ENCODE measurements at places on chromosomes 6 and 20.

DNA sequence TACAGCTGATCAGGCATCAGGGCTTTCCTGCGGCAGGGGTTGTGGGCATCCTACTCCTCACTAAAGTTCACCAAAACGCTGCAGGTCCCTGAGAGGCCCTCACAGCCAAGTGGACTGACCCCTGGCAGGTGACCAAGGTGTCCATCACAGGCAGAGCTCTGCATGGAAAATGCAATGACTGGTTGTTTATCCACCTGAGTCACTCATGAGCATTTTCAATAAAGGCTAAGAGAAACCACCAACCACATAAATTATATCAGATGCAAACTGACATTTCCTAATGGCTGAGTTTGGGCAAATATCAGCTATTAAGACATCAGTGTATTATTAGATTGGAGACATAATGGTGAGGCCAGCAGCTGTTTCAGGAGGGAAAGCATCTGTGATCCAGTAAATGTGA is 152.7 kb upstream of the SYNDIG1 start:
- no peak for DNase-seq

DNA sequence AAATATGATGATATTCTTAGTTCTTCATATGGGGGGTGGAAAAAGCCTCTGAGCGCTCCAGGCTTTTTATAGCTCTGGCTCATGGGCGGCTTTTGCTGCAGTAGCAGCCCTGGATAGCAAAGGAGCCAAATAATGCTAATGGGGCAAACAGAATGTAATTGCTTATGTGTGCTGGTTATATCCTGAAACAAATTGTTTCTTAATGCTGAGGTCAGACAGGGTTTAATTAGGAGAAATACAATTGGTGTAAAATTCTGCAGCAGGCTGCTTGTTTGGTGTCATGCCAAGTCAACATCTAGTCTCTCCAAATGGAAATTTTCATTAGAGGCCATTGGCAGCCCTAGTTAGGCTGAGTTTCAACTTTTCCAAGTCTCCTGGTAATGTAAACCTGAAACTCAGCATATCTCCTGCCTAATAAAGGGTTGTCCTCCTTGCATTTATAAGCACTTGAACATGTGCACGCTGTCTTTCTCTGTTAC is 530.1 kb upstream of the NOX3 start:
- no peak for DNase-seq

DNA sequence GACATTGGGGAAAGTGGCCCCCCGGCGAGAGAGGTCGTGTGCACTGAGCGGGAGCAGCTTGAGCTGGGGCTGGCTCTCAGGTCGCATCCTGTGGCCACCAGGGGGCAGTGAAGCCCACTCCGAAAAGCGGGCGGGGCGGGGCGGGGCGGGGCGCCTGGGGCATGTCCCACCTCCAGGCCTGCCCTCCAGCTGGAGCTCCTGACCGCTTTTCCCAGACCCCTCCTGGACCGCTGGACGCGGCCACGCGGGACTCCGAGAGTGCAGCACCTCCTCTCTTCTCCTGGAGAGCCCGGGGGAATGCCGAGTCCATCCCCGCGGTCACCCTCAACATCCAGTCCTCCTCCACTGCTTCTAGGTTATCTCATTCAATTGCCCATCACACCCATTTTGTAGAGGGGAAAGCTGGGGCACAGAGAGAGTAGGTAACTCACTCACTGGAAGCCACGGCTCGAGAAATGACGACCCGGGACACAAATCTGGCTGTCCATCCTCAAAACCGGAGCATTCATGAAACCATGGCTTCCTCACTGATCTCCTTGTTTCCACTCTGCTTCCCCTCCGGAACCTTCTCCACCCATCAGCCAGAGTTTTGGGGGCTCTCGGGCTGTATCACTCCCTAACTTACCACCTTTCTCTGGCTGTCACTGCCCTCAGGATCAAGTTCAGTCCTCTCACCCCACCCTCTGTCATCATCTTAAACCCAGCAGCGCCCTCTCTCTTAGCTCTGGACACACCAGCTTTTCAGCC is 24.1 kb downstream of the COX4I2 start:
- DNase-seq: peak; percentile 79

DNA sequence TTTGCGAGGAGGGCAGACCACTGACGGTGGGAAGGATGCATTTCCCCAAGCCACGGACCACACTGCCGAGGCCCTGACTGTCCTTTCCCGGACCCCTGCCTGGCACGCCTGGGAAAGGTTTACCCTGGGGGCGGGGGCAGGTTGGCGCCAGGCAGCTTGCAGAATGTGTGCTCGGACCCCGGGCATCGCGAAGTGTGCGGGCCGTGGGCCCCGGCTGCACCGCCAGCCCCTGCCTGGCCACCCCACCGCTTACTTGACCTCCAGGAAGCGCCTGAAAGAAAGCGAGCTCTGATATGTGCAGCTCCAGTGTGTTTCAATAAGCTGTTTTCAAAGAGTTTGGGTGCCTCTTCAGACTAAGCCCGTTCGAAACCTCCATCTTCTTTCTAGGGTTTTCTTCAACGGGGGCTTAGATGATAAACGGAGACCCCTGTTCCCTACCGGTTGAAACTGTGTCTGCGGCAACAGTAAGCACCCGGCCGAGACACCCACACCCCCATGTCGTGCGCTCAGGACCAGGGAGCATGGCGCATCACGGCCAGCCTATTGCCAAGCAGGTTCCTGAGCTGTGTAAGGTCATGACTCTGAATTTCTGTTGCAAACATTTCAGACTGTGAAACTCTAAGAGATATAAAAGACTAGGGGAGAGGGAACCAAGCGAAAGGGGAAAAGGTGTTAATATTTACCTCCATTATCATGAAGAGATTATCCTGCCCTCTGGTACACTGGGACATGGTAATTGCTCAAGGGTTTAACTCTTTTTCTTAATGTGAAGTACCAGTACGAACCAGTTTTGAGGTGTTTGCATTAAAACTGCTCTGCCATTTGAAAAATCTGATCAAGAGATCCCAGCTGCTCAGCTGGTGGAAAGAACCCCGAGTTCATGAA is 231.2 kb upstream of the FOXQ1 start:
- DNase-seq: no peak

DNA sequence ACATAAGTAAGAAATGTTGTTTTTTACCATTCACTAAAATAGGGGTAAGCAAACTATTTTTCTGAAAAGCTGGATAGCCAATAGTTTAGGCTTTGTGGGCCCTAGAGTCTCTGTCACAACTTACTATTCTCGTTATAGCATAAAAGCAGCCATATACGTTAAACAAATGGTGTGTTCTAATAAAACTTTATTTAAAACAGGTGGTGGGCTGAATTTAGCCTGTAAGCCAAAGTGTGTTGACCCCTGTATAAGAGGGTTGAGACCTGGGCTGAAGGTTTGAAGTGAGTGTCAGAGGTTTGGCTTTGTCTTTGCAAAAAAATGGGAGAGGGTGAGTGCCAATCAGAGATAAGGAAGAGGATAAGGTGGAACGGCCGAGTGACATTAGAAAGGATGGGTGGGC is 197.2 kb downstream of the RNF144B start:
- no peak for DNase-seq

- peak; percentile 59 for DNase-seq
Measured at GRCh38 chr6:125906158-125906998, 50.2 kb upstream of the HINT3 start.
